ENCODE measurements at places on chromosomes 16 and 17.

DNA sequence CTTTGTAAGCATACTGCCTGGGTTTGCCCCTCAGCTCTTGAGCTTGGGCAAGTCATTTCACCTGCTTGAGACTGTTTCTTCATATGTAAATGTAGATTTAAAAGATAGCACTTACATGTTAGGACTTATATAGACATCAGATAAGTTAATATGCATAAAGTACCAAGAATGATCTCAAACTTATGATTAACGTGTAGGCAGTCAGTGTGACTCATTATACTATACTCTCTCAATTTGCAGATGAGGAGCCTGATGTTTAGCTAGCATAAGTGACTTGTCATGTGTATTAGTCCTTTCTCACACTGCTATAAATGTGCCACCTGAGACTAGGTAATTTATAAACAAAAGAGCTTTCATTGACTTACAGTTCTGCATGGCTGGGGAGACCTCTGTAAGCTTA lies 690.5 kb downstream of the KCNJ2 start:
- no peak for DNase-seq

GRCh38 chr16:31130899-31131298 lies 4.6 kb downstream of the PRSS8 start:
- no peak for DNase-seq

- DNase-seq = no peak
These were observed 29.7 kb downstream of the GSE1 start for GRCh38 chr16:85642762-85643358.

- no peak for DNase-seq
These were observed 52.5 kb upstream of the DHX40 start for GRCh38 chr17:59512844-59513385.

- no peak for DNase-seq
These were observed 149.3 kb upstream of the GSE1 start for GRCh38 chr16:85463672-85464382.

DNA sequence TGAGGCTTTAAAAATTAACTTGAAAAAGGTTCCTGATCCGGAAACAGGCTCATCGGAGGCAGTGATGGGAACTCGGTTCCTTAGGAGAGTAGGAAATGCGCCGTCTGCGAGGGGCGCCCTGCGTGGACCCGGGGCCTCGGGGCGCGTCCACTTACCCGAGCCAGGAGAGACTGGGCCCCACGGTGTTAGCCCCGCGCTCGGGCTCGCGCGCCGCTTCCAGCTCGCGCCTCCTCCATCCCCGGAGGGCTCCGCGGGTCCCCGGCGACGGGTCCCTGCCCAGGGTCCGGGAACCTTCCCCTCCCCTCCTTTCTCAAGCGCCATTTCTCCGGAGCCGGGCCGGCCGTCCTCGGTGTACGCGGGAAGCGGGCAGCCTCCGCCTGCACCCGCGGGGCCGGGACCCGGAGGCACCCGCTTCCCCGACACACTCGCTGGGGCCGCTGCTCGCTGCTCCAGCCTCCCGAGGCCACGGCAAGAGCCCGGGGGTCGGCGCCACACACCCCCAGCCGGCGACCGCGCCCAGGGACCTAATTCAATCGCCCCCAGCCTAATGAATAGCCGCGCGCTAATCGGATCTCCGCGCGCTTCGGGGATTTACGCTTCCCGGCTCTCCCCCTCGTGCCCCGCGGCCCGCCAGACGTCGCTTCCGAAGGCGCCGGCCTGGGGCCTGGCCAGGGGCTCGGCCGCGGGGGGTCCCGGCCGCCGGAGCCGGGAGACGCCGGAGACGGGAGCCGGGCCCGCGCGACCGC lies 2.2 kb upstream of the BAHCC1 start:
- DNase-seq = no peak

DNA sequence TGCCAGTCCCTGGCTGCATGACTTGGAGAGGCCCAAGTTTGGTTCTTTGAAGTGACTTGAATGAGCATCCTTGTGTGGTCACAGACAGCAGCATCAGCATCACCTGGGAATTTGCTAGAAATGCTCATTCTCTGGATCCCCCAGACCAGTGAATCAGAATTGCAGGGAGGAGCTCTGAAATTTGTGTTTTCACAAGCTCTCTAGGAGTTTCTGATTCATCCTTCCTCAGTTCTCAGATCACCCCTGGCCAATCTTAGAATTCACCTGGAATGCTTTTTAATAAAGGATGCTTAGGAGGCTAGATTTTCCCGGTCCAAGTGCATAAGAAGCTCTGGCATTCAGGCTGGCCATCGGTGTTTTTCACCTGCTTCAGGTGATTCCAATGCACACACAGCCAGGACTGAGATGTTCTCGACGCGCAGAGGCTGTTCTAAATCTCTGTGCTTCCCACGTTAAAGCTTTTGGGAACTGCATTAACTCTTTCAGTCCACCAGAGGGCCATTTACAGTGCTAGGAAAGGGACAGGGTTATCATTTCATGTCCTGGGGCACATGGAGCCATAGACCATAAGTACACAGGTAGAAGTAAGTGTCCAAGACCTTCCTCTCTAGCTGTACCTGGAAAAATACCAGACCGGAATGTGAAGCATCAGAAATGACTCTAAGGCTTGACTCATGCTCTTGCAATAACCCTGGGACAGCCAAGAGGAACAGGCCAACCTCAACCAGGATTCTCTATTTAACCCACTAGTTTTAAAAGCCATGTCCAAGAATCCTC lies 85.7 kb upstream of the XYLT1 start:
- no peak for DNase-seq

DNA sequence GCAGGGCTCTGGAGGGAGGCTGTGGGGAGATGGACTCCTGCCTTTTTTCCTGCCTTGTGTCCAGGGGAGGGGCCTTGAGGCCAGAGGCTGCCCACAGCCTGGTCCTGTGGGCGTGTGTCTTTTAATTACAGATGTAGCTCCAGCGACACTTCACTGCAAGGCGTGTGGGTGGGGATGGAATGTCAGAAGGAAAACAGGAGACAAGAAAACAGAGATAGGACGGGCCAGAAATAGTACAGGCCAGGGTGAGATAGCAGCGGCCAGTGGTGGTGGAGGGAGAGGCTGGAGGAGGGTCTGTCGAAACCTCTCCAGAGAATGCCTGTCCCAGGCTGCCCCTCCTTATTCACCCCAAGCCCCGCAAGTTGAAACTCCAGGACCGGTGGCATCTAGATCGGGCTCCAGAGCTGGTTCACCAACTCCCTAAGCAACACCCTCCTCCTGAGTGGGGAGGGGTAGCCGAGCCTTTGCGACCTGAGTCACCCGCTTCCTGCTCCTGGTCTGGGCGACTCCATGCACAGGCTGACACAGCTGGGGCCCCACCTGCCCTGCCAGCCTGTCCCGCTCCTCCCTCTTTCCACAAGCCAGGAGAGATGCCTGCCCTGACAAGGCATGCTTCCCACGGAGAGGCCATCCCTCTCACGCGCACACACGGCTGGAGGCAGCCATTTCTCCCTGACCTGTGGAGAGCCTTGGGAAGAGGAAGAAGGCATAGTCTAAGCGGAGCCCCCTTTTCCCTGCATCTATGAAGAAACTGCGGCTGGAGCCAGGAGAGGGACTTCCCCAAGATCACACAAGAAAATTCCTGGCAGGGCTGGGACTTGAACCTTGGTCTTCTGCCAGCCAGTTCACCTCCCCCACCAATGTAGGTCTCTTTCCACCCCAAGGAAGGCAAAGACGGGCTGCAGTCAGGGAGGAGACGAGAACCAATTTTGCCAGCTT lies 6.6 kb upstream of the JUP start:
- DNase-seq = no peak

DNA sequence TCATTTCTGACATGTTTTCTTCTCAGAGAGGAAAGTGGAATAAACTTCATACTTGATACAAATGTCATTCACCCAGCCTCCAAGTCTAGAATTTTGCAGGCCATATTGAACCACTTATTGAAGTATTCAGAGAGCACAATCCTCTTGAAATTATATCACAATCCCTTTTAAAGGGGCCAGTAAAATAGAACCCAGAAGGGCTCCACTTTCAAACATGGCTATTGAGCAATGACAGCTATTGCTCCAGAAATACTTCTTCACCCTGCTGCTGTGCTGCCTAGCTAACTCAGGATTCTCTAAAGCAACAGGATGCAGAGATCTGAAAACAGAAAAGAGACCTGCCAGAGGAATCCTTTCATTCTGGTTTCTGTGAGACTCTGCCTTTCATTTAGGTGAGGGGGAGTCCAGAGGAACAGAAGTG lies 275.0 kb upstream of the CDH5 start:
- DNase-seq = no peak

- no peak for DNase-seq
These were observed 393.2 kb downstream of the PMP22 start for GRCh38 chr17:14871921-14872320.

GRCh38 chr17:40242774-40243173 lies 23.7 kb downstream of the WIPF2 start:
- DNase-seq = no peak

DNA sequence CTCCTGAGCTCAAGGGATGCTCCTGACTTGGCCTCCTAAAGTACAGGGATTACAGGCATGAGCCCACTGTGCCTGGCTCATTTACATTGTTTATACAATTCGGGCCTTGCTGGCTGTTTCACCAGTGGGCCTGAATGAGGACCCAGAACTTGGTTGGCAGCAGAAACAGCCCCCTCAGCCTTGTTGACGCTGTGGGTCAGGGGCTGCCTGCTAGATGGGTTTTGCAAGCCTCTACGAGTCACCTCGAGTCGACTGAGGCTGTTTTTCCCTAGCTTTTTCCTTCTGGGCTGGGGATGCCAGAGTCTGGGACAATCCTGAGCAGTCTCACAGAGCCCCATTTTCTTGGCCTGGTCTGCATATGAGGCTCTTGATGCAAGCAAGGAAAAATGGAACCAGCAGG lies 16.1 kb downstream of the PPL start:
- no peak for DNase-seq

GRCh38 chr17:68640242-68640989 lies 39.2 kb upstream of the FAM20A start:
- DNase-seq = no peak

GRCh38 chr16:68645494-68646388 lies 631 bp downstream of the CDH3 start:
- DNase-seq = no peak

GRCh38 chr16:83989300-83989699 lies 21.3 kb downstream of the NECAB2 start:
- DNase-seq = no peak

- no peak for DNase-seq
These were observed 52.2 kb downstream of the TEX14 start for GRCh38 chr17:58639681-58640080.

- no peak for DNase-seq
These were observed 950 bp downstream of the KLHDC4 start for GRCh38 chr16:87764600-87765472.

- no peak for DNase-seq
These were observed 32.3 kb downstream of the B9D1 start for GRCh38 chr17:19330271-19330670.

- DNase-seq = no peak
These were observed 2.5 kb upstream of the ZNF423 start for GRCh38 chr16:49858200-49859124.

DNA sequence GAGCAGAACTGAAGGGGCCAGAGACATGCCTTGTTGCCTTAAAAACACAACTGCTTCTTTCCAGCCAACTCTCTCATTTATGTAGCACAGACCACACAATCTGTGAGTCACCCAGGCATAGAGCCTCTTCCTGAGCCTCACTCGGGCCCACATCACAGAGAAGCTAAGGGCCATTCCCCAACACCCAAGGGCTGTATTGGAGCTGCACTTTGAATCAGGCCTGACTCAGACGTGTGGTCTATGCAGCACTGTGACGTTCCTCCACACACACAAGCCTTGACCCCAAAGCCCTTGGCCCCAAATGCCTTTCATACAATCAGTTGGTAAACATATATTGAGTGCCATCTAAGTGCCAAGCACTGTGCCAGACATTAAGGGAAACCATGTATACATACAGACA lies 308.9 kb upstream of the DYNLRB2 start:
- DNase-seq = no peak

DNA sequence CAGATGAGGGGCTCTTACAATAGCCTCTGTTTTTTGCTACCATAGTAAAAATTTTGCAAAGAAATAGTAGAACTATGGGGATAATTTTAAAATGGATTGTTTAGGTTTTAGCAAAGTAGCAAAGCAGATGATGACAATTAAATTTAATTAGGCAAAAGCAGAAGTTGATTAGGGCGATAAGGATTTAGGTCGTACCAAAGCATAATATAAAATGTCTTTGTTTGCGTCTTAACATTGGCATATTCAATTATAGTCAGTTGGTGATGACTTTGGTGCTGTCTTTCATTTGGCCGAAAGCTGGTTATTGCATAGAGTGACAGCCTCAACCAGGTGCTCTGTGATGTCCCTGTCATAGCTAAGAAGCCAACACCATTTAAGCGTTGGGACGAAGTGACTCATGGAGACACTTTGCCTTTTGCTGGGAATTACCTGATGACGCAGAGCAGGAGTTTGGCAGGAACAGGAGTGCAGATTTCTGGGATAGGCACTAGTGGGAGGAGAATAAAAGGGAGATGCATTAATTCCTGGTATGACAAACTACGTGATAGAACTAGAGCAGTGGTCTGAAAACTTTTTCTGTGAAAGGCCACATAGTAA lies 38.3 kb downstream of the MAP2K6 start:
- DNase-seq = no peak

- no peak for DNase-seq
These were observed 3.2 kb downstream of the NLGN2 start for GRCh38 chr17:7410634-7411426.

DNA sequence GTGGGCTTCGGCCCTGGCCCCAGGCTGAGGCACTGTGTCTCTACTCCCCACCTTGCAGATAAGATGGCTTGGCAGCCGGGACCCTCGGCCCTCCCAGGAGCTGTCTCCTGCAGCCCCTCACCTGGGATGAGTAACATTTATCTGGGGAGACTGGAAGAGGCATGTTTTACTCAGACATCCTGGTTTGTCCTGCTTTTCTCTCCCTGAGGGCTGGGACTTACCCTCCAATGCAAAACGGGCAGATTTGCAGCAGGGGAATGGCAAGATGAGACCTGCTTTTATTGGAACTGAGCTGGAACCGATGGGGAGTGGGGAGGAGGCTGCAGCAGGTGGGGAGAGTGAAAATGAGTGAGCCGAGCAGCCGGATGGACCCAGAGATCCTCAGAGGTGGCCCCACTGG lies 27.3 kb upstream of the UBE2G1 start:
- DNase-seq = no peak

- no peak for DNase-seq
These were observed 181.9 kb upstream of the ZNF469 start for GRCh38 chr16:88200896-88201185.

All from cerebellar nuclear complex (tissue), 1 donor.